ENCODE measurements at places on chromosomes 2 and 18.

DNA sequence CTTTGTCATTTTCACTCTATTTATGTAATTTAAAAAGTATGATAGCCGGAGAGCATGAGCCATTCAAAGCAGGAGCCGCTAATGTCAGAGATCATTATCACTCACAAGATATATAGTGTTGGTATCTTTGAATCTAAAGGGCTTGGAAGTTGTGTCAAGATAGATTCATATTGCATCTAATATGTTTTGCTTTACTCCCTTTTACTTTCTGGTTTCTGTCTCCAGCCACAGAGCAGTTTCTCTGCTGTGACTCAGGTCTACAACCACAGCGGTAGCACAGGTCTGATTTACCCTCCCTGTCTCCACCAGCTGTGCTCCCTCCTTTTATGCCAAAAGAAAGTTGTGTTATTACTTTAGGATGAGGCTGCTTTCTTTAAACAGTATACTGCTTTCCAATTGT lies 424.0 kb downstream of the ARHGAP15 start:
- no peak for DNase-seq

- no peak for DNase-seq
Observed at GRCh38 chr2:43443282-43443681, 152.6 kb downstream of the THADA start.

- DNase-seq = no peak
Observed at GRCh38 chr2:68436270-68436669, 30.8 kb downstream of the FBXO48 start.

DNA sequence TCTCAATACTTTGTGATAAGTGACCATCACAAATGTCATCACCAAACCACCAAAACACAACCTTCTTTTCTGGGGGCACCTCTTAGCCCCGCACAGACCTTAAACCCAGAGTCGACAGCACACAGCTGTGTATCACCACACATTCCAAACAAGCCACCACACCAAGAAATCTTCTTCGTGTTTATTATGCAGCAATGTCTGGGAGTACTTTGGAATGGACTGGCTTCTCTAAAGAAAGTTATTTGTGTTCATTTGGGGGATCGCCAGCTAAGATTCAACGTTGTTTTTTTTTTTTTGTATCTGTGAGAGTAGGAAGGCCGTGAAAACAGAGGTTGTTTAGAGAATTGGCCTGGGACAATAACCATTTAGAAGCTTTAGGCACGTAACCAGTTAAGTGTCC lies 1.1 kb upstream of the MTA3 start:
- peak; percentile 46 for DNase-seq

GRCh38 chr2:64454386-64455332 lies 697 bp downstream of the LGALSL start:
- peak; percentile 20 for DNase-seq

GRCh38 chr2:120344976-120345581 lies 857 bp upstream of the INHBB start:
- no peak for DNase-seq

GRCh38 chr18:9612215-9612830 lies 2.0 kb downstream of the PPP4R1 start:
- DNase-seq = peak; percentile 57

DNA sequence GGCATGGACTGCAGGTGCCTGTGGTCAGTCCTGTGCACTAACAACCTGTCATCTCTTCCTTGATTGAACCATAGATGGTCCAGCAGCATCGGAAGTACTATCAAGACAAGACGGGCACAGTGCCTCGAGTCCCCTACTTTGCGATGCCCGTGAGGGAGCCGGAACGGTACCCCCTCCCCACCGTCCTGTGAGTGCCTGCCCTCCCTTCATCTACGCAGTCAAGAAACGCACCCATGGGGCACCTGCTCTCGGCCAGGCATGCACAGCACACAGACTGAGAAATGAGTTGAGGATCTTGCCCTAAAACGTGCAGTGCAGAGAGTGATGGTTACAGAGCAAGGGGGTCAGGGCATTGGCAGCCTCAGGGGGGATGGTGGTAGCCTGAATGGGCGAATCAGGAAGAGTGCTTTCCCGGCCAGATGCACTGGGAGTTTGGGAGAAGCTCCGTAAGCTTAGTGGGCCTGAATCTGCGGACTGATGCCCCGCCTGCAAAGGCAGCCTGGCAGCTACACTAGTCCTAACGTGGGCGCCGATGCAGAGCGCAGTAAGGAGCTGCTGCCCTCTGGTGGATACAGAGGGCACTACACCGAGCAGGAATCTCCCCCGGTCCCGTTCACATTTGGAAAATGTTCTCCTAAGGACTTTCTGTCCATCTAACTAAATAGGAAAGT lies 63.6 kb downstream of the CIB4 start:
- peak; percentile 39 for DNase-seq

GRCh38 chr2:217652761-217653639 lies 349.8 kb downstream of the TNS1 start:
- DNase-seq = peak; percentile 76

DNA sequence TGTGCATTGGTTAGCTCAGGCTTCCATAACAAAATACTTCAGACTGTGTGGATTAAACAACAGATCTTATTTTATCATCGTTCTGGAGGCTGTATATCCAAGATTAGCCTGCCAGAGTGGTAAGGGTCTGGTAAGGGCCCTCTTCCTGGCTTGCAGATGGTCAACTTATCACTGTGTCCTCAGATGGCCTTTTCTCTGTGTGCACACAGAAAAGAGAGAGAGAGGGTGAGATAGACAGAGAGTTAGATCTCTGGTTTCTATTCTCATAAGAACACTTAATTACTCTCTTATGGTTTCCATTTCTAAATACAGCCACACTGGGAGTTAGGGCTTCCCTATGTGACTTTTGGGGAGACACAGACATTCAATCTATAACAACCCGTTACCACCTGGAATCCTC lies 1003.5 kb downstream of the TSN start:
- DNase-seq = no peak

DNA sequence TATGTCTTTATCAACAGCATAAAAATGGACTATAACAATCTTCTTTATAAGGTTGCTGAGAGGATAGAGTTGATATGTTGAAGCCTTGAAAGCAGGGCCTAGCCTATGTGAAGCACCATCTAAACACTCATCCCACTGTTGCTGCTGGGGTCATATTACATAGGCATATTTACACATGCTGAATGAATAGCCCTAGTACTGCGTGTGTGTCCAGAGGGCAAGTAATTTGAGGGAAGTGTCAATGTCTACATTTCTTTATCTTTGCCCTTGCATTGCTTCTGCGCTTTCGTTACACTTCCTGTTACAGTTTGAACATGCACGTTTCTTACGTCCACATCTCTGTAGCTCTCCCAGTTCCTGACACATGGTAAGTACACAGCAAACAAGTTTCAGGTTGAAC lies 280.3 kb upstream of the ATP5MC3 start:
- no peak for DNase-seq

GRCh38 chr2:61434314-61434713 lies 36.6 kb downstream of the USP34 start:
- no peak for DNase-seq

DNA sequence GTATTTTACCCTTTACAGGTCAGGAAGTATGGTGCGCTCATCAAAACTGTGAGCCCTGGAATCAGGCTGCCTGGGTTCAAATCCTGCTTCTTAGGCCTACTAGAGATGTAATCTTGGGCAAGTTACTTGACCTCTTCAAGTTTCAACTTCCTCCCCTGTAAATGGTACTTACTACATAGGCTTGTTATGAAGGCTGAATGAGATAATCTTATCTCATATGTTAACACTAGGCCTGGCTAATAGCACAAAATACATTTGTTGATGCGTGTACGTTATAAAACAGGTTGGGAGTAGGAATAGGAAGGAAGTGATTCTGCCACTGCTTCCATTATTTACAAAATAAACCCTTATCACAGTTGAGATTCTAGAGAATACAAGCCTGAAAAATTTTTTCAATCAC lies 1.7 kb upstream of the RFTN2 start:
- no peak for DNase-seq

GRCh38 chr2:226683944-226684562 lies 115.6 kb downstream of the IRS1 start:
- no peak for DNase-seq

- DNase-seq = peak; percentile 88
Observed at GRCh38 chr18:29154758-29155725, 978.1 kb upstream of the CDH2 start.

- no peak for DNase-seq
Observed at GRCh38 chr2:40274270-40274669, 177.6 kb downstream of the SLC8A1 start.

DNA sequence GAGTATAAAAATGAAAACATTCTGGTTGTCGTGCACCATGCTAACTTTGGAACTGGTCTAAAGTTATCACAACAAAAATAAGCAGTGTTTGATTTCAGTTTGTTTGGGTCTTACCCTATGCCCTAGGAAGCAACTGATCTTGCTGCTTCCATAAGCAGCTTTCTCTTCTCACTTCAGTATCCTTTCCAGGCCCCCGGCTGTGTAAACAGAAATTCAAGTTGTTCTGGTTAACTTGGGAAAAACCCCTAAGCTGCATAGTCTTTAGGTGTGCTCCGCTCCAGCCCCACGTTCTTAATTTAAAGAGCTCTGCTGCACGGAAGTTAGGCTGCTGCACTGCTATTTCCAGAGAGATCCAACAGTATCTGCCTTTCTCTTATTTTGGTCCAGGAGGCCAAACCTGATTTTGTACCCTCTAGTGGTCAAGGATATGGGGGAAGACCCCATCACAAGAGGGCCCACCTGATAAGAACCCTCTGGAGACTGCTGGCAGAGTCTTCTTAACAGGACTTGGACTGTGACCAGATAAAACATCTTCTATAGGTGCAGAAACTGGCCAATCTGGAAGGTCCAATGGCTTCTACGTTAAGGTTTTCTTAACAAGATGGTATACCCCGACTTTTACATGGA lies 69.1 kb downstream of the FEZ2 start:
- DNase-seq = peak; percentile 25

DNA sequence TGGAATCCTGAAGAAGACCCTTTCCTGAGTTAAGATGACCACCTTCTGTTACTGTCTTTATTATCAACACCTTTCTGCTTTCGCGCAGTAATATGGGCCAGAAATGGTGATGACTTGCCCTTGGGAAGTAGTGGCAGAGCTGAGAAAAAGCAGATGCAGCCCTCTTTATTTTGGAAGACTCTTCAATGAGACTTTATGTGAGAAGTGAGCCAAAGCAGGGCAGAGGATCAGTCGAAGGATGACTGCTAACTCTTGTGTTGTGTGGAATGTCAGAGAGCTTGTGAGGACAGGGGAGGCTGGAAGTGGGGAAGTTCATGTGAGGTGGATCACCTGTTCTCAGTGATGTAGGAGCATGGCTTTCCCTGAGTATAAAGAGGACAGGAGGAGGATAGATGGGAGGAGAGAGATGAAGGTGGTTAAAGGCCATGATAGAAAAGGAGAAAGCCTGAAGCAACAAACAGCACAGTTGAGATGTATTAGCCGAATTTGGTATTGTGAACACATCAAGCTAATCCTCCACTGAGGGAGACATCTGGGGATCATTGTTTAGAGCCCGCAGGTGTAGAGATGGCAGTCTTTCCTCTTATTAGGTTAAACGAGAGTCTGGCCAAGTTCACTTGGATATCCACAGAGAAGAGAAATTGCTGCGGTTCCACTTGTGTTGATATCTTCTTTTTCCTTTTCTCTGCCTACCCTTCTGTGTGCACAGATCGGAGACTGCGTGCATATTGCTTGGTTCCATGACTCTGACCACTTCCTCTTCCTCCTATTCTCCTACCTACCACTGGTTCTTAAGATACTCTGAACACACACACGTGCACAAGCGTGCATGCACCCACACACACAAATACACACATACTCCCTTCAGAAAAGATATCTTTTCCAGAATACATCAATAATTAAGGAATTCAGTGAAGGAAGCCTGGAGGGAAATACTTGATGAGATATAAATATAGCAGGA lies 67.4 kb downstream of the SLC9A2 start:
- no peak for DNase-seq

GRCh38 chr2:47048801-47049480 lies 106.2 kb downstream of the STPG4 start:
- no peak for DNase-seq

DNA sequence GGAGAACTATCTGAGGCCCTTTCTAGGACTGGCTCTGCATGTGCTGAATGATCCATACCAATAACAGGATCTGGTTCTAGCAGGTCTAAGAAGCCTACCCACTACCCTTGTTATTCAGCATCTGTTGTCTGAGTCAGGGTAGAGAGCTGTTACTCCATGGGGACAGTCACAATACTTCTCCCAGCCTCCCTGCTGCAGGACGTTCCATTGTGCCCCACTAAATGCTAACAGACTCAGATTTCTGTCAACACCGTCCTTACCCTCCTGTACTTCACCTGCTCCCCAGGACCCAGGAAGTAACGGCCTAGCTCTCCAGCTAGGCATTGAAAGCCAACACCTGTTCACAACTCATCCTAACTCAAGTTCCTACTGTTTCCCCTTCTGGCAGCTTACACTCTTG lies 719.7 kb upstream of the ID2 start:
- no peak for DNase-seq

- DNase-seq = peak; percentile 82
Observed at GRCh38 chr2:164205347-164205746, 415.9 kb downstream of the GRB14 start.

- no peak for DNase-seq
Observed at GRCh38 chr2:168999668-169000213, 31.4 kb downstream of the ABCB11 start.

GRCh38 chr2:116200086-116200485 lies 1614.4 kb upstream of the DDX18 start:
- no peak for DNase-seq

DNA sequence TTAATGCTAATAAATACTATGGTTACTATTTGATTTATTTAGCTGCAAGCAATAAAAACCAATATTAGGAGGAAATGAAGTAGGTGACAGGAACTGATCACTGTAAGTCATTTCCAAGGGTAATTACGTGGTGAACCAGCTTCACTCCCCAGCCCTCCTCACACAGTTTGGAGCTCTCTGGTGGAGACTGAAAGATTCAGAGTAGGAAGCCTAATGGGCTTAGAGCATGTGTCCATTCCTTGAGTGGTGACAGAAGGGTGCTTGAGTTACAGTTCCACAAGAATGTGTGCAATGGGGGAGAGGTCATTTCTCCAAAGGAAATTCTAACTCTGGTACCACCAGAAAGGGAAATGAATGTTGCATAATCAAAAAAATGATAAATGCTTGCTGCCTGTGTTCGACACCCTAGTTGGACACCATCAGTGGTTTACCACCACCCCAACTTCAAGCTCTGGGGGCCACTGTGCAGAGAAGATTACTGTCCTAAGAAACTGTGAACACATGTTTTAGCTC lies 285.1 kb upstream of the MMADHC start:
- DNase-seq = no peak

- no peak for DNase-seq
Observed at GRCh38 chr2:235866373-235866772, 301.8 kb downstream of the GBX2 start.

Data from astrocyte of the spinal cord (primary cell).